Activated naive CD4-positive, alpha-beta T cell treated with anti-CD3 and anti-CD28 coated beads, Interleukin-2, amount 50 U/mL, for 16 hours (primary cell): ENCODE measurements at places on chromosomes 12 and 14.

DNA sequence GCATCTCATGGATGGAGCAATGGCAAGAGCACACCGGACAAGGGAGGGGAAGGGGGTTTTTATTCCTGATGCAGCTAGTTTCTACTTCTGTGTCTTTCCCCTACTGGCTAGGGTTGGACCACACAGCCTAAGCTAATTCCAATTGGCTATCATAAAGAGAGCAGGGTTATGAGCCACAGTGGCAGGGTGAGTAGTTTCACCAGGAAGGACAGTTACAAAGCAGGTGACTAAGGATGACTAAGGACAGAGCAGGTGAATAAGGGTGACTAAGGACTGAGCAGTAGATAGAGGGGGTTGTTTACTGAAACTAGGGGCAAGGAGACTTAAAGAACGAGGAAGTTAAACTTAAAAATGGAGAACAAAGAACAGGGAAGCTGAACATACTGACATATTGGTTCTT lies 321.4 kb upstream of the SEL1L start:
- DNase-seq, result no peak

DNA sequence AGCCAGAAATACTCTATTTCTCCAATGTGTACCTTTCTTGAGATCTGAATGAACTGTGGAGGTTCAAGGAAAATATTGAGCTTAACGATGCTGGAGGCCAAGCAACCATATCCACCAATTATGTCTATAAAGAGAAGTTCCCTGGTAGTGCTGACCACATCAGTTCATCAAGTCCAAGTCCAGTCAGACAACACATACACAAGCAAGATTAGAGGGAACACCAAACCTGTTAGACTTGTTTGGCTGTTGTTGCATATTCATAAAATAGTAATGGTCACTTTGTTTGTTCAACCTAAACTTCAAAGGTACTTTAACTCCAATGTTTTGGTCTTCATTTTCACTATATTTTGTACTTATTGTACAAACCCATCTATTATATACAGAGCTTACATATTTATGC lies 81.6 kb downstream of the LMO3 start:
- DNase-seq, result no peak

DNA sequence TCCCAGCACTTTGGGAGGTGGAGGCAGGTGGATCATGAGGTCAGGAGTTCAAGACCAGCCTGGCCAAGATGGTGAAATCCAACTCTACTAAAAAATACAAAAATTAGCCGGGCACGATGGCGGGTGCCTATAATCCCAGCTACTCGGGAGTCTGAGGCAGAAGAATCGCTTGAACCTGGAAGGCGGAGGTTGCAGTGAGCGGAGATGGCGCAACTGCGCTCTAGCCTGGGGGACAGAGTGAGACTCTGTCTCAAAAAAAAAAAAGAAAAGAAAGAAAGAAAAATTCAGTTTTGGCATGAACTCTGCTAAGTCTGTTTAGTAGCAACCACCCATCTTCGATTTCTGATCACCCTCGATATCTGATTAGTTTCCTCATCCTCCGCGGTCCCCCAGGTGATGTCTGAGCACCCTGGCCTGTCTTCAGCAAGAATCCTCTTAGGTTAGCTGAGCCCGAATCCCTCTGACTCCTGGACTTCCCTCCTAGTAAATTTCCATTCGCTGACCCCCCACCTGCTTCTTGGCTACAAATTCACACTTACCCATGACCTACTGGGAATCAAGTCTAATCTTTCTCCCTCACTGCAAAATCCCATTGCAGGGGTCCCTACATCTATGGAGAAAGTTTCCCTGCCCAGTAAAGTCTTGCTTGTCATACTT lies 879 bp upstream of the HSPB8 start:
- DNase-seq, result no peak

- DNase-seq, result no peak
Observed at GRCh38 chr12:25792031-25792430, 166.5 kb upstream of the RASSF8 start.
